ENCODE measurements at places on chromosomes 4 and X.

GRCh38 chrX:107014936-107015335, 14.9 kb upstream of the MORC4 start:
- no peak for DNase-seq

DNA sequence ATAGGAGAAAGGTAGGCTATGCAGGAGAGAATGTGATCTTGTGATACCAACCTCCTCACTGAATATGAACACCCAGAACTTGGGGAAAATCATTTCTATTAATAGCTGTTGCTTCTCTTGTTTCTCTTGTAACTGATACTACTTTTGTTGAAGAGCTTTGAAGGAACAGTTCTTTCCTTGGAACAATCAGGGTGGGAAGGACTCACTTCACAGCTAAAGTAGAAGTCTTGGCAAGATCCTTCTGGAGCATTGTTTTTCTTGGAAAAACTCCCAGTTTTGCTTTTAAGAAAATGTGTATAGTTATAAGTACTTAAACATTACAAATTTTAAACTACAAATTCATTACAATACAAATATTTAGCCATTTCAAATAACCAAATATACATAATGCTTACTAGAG, 19.1 kb upstream of the XK start:
- no peak for DNase-seq

DNA sequence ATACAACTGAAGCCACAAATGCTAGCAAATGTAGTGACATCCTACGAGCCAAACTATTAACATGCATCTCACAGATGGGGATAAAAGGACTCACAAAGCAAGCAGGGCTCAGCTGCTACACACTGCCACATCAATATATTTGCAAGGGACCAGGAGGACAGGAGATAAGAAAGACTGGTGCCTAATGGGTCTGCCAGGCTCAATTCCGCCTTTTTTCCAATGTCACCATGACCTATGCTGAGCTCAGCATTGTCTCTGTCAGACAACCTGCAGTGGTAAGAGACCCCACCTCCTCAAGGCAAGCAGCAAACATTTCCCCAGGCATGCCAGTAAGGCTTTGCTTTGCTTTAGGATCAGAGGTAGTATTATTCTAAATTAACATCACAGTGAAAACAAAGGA, 435 bp downstream of the DCX start:
- no peak for DNase-seq

- no peak for DNase-seq
These were observed 415.7 kb upstream of the BOD1L1 start for GRCh38 chr4:14043203-14043602.

DNA sequence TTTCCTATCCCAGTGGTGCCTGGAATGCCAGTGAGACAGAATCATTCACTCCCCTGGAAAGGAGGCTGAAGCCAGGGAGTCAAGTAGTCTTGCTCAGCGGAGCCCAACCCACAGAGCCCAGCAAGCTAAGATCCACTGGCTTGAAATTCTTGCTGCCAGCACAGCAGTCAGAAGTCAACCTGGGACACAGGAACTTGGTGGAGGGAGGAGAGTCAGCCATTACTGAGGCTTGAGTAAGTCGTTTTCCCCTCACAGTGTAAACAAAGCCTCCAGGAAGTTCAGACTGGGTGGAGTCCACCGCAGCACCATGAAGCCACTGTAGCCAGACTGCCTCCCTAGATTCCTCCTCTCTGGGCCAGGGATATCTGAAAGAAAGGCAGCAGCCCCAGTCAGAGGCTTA, 283.2 kb upstream of the CPEB2 start:
- no peak for DNase-seq

DNA sequence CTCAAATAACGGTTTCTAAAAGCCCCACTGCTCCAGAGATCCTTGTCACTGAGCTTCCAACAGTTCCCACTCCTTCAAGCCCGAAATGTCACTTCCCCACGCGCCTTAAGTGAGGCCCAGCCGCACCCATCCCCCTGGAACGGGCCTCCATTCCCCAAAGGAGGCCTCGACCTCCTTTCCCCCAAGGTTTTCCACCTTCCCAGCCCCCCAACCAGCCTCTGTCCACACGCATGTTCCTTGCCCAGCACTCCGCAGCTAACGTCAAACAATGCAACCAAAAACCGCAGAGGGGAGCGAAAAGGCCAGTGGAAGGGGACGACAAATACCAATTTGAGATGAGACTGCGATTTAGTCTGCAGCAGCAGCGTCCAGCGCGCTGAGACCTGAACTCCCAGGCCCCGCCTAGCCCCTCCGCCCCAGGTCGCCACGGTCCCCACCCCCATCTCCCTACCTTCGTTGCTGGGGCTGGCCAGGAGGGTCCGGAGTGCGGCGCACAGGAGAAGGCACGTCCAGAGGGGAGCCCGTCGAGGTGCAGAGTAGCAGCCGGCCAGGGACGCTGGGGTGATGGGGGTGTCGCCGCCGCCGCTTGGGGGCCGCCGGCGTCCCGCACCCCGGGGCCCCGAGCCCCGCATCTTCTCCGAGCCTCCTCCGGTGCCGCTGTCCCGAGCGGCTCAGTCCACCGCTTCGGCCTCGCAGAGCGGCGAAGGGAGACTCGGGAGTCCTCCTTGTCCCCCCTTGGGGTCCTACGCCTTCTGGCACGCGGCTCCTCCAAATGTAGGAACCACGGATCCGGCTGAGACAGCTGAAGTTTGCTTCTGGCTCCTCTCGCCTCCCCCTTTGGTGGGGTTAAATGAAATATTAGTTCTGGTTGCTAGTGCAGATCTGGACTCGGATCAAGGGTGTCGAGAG, 924 bp downstream of the EPHA5 start:
- DNase-seq, result no peak

DNA sequence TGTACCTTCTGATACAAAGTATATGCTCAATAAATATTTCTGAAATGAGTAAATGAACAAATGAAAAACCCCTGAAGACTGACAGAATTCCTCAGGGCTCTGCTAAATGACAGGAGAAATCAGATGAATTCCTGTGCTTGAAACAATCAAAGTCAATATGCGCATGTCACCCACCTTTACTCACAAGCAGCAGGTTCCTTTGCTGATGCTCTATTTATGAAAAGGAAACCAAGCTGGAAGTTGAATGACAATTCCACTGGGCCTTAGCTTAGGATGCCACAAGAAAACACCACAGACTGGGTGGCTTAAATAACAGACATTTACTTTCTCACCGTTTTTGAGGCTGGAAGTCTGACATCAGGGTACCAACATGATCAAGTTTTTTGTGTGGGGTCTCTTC, 477.5 kb upstream of the TEX13C start:
- no peak for DNase-seq

DNA sequence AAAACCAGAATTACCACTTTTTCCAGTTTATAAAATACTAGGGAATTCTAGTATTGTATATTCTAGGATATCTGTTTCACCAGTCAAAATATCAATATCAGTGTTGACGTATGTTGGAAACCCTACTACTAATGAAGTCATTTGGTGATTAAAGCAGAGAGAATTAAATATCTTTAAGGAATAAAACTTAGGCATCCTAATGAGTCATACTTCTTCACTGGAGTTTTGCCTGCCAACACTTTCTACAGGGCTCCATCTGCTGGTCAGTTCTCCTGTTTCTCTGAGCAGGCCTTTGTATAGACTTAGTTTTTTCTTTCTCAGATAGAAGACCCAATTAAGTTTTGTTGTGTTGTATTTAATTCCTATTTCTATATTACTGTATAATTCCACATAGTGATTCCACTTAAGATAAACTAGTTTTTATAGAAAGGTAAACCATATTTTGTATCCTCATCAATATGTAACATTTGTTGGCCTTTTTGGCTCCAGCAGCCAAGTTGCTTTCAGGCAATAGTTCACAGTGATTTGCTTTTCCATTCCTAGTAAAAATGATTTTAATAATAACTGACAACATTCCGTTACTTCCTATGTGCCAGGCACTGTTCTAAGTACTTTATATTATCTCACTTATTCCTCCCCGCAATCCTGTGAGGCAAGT, 3.5 kb downstream of the AP1AR start:
- DNase-seq, result peak; percentile 82

DNA sequence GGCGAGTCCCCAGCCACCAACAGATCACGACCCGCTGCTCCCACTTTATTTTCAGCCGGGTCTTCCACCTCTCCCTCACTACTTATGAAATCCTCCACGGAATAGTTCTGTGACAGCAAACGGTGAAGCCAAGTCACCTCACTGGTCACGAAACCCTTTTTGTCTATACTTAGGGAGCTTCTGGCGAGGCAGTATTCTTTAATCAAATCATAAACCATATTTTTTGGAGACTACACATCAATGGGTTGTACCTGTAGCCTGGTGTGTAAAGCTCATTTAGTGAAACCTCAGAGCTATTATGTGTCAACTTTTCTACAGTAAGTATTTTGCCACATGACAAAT, 809 bp upstream of the H2AZ1 start:
- no peak for DNase-seq

GRCh38 chr4:139934708-139935195, 219.2 kb downstream of the MAML3 start:
- DNase-seq, result no peak

DNA sequence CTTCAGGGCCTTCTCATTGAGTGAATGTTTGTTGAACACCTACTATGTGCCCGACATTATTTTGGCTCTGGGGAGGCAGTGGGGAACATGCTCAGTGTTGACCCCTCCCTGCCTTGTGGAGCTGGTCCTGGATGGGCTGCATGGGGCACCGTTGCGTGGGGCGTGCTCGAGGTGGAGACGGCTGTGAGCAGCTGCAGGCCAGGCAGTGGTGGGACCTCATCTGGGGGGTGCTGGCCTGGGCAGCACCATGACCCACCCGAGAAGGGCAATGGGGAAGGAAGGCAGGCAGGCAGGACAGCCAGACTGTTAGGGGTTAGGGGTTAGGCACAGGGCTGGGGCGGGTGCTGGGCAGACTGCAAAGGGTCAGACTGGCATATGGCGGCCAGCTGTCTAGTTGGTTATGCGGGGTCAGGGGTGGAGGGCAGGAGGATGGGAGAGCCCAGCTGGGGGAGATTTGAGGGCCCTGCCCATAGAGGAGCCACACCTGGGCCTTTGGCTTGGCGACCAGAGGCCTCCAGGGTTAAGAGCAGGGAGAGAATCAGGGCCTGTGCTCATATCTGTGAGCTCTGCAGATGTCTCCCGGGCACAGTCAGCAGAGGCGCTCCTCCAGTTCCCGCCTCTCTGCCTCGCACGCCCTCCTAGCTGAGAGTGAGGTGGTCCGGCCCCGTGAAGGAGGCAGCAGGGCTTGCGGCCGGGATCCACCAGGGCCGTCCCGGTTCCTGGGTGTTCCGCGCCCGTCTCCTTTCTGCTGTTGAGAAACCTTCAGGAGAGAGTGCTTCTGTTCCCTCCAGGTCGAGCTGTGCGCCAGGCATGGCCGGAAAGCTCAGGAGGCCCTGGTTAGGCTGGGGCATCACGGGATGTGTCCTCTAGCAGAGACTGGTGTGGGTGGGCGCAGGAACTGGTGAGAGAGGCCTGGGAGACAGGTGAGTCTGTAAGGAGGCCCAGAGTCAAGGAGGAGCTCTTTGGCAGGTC, 73.3 kb downstream of the RGS12 start:
- no peak for DNase-seq

Data from HFF-Myc (cell line).